ENCODE measurements at places on chromosomes 5 and 9.

GRCh38 chr9:2210201-2210600, 195.1 kb downstream of the SMARCA2 start:
- no peak for DNase-seq

- no peak for DNase-seq
These were observed 157.7 kb downstream of the SLF1 start for GRCh38 chr5:94776167-94776566.

DNA sequence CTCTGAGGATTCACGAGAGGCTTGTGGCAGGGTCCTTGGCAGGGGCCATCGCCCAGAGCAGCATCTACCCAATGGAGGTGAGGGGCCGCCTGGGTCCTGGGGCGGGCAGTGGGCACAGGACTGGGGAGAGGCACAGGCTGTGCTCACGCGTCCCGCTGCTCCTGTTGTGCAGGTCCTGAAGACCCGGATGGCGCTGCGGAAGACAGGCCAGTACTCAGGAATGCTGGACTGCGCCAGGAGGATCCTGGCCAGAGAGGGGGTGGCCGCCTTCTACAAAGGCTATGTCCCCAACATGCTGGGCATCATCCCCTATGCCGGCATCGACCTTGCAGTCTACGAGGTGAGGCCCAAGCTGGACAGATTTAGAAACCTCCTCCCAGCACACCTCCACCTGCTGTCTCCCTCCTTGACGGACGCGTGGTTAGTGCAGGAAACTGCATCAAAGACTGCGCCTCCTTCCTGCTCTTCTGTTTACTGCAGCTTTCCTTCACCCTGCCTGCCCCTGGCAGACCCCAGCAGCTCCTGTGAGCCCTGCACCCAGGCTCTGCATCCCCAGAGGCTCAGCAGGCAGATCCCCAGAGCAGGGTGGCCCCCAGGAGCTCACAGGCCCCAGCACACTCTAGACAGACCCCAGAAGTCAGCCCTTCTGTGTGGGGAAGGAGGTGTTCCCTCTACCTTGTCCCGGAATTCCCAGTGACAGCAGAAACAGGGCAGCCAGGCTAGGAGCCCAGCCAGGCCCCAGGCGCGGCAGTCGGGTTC, 21.2 kb downstream of the PTGES2 start:
- no peak for DNase-seq

DNA sequence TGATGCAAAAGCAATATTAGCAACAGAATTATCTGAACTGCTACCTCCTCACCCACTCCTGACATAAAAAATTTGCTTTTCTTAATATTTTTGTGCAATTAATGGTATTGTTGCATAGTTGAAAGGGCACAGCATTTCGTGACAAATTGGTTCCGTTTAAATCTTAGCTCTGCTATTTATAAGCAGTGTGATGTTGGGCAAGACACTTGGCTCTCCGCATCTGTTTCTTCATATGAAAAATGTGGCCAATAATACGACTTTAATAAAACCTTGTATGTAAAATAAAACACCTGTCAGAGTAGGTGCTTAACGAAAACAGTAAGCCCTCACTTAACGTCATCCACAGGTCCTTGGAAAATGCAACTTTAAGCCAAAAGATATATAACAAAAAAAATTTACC, 4.2 kb downstream of the TMEM167A start:
- no peak for DNase-seq

DNA sequence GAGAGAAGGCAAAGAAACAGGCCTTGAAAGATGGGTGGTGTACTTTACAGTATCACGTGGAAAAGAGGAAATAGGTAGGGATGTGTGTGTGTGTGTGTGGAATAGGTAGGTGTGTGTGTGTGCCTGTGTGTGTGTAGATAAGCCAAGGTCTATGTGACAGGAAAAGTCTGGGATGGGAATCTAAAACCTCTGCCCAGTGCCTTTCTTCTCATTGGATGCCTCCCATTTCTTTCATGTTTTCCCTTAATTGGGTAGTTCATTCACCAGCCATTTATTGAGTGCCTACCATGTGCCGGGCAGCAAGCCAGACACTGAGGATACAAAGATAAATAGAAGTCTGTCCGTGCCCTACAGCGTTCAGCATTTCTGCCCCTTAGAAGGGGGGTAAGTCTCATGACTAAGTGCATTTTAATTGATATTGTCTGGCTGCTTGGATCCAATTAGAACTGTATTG, 1.0 kb downstream of the URM1 start:
- no peak for DNase-seq

GRCh38 chr9:36401164-36401740, 1.2 kb upstream of the RNF38 start:
- no peak for DNase-seq

DNA sequence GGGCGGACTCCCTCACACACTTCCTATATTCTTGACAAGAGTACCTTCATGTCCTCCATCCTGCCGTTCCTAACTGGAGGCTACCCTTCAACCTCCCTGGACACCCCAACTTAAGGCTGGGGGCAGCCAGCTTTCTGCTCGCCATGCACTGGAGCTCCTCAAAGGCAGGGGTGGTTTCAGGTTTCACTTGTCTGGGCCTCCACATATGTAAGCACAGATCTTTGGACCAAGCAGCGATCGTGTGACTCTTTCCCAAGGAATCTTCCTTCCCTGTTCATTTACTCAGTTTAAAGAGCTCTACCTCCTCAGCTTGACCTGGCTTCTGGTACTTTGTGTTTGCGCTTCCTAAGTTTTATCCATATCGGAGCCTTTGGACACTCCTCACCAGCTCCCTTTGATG, 34.2 kb upstream of the TRPC7 start:
- no peak for DNase-seq

- DNase-seq = no peak
These were observed 84.9 kb downstream of the ISL1 start for GRCh38 chr5:51468196-51468595.

GRCh38 chr5:65821966-65822365, 100.0 kb downstream of the NLN start:
- no peak for DNase-seq

DNA sequence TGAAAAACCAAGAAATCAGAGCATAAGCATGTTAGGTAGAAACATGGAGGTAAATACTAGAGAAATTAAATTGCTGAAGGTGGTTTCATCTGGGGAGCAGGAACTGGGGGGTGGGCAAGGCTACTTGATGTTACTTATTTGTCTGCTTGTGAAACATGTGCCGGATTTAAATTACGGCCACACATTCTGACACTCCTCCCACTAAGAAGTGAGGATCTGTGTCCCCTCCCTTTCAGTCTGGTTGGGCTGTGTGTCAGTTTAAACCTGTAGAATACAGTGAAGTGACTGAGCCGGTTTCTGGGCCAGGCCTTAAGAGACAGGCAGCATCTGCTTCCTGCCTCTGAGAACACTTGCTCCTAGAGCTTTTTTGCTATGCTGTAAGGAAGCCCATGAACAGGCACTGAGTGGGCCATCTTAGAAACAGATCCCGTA, 2.3 kb upstream of the IARS1 start:
- DNase-seq = no peak

DNA sequence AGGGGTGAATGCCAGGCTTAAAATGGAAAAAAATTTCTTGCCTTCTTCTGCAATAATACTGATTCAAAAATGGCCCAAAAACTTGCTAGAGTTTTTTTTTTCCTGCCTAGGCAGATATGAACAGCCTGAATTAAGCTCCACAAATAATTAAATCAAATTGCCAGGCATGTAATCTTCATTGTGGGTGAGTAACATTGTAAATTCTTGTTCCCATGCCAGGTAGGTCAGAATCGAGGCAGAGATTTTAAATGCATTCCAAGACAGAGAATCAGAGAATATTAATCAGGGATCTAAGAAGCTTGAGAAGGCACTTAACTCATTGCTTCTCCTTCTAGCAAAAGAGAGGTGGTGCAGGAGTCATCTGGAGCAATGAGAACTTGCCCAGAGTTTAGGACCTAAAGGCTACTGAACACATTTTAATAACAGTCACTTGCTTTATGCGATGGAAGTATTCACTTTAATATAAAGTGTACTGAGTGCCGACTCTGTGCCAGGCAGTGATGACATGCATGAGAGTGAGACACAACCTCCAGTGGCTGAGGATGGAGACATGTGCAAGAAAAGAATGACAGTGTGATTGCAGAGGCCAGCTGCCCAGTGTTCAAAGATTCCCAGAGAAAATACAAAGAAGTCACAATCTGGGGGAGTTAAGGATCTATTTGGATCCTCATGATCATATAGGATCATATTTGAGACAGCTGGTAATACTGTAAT, 102.3 kb downstream of the APBA1 start:
- no peak for DNase-seq

- DNase-seq = no peak
These were observed 274.2 kb downstream of the TMEM167A start for GRCh38 chr5:82802954-82803353.

- DNase-seq = no peak
These were observed 27.0 kb downstream of the FAM169A start for GRCh38 chr5:74839229-74839628.

Measured in posterior cingulate gyrus (tissue), 11 donors.